ENCODE measurements at places on chromosomes 11 and 22.

- DNase-seq = no peak
These were observed 65.9 kb upstream of the BIRC3 start for GRCh38 chr11:102251423-102251822.

DNA sequence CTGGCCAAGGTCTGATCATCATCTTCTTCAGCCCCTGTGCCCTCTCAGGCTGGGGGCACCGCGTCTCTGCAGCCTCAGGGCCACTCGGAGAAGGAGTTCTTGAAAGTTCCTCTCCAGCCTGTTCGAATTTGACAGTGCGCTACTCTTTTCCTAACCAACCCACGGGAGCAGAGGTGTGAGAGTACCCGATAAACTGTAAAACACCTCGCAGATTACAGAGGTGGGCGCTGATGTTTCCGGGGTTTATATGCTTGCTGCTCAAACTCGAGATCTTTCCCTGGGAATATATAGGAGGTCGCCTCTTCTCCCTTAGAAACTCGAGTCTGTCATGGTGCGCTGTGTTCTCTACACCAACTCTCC is 515 bp downstream of the CTR9 start:
- DNase-seq = no peak

DNA sequence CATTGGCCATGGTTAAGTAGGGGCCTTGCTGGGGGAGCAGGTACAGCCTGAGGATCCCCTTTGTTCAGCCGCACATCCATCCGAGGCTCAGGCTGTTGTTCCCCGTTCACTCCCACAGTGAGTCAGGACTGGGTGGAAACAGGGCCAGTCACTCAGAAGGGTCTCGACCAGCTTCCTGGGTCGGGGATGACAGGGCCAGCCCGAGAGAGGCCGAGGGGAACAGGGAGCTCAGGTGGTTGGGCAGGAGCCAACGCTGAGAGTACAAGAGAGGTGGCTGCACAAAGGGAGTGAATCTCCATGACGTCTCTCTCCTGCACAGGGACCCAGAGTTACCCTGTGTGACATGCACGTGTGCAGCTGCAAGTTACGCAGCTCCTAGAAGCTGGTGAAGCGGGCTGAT is 97.2 kb upstream of the SHANK2 start:
- DNase-seq = no peak

- DNase-seq = no peak
These were observed at the start of gene LUZP2 for GRCh38 chr11:24496736-24497725. LUZP2 (plus strand) TSS chr11:24497053.

- DNase-seq = peak; percentile 68
These were observed at the start of gene EHBP1L1 for GRCh38 chr11:65575568-65576231. EHBP1L1 (plus strand) TSS chr11:65576053; CDS start chr11:65576303, 250 bp downstream.

GRCh38 chr11:8384199-8384821 is 120.6 kb upstream of the LMO1 start:
- DNase-seq = no peak

GRCh38 chr11:99513368-99513767 is 492.6 kb downstream of the CNTN5 start:
- no peak for DNase-seq

DNA sequence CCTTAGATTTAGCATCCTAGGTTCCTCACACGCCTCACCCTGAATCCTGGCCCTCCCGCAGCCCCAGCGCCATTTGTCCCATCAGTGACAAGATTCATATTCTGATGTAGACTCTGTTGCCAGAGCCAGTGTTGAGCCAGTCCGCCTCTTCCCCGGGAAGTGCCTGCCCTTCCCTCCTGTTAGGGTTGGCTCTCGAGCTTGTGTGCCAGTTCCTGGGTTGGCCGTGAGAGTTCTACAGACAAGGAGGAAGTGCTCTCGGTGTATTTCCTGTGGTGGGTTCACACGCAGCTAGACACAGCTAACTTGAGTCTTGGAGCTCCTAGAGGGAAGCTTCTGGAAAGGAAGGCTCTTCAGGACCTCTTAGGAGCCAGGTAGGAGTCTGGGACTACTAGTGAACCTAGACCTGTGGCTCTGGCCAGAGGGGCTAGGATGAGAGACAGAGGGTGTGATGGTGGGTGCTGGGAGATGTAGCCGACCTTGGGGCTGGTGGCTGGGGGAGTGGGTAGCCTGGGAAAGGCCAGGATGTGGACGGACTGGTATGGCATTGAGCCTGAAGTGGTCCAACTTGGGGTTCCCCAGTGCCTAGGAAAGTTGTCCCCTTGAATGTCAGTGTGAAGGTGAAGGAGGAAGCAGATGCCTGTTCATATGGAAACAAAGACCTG is at the start of gene IL18BP:
IL18BP (plus strand) TSS at position 261 of the 662 bp plus-strand sequence. CDS start 1,076 bp downstream, outside the sequence.
- DNase-seq = no peak

GRCh38 chr11:38305682-38306081 is 1707.6 kb upstream of the RAG2 start:
- no peak for DNase-seq
